ENCODE measurements at places on chromosomes 7 and 10.

DNA sequence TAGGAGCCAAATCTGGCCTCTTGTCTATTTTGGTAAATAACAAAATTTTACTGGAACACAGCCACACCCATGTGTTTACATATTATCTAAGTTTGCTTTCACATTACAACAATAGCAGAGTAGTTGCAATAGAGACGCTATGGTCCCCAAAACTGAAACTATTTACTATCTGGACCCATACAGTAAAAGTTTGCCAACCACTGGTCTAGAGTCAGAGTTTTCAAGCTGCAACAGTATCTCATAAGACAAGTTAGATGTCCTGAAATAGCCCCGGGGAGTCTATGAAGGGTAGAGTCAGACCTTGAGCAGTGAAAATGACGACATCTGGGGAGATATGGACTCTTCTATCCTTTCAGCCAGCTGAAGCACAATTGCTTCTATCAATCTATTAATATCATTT is 74.2 kb downstream of the CTNNA3 start:
- no peak for DNase-seq

GRCh38 chr7:151204383-151205032 is 5.8 kb downstream of the H2BK1 start:
- no peak for DNase-seq

DNA sequence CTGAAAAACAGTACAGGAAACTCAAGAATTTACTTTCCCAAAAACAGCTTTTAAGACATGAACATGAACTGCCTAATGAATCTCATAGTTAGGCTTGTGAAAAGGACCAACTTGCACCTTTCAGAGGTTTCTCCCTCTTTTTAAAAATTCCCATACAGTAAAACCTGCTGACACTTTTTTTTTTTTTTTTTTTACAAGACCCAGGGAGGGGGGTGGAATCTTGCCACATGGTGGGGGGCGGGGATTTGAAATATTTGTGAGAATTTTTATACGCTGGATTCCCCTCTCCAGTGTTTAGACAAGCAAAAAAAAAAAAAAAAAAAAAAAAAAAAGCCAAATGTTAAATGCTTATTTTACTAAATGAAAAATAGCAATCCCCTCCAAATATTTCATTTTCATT is 57.4 kb downstream of the HIBADH start:
- no peak for DNase-seq

- DNase-seq, result no peak
These were observed 100.9 kb upstream of the TAS2R16 start for GRCh38 chr7:123096434-123096833.

DNA sequence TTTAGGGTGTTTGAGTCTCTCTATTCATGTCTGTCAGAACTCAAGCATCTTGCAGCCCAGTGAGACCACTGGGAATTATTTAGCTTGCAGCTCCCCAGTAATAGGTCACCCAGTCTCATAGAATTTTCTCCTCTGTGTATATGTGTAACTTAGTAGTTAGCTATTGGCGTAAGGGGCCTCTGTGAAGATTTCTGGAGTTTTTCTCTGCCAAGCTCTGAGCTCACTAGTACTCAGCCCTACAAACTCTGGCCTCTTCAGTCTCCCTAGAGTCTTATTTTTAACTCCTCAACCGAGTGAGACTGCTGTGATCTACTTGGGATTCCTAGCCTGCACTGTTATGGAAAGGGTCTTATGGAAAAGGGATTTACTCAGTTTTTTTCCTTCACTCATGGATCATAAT is 90.2 kb downstream of the PPP1R9A start:
- DNase-seq, result peak; percentile 69

- DNase-seq, result no peak
These were observed 526.5 kb downstream of the PTPRN2 start for GRCh38 chr7:158061026-158061630.

DNA sequence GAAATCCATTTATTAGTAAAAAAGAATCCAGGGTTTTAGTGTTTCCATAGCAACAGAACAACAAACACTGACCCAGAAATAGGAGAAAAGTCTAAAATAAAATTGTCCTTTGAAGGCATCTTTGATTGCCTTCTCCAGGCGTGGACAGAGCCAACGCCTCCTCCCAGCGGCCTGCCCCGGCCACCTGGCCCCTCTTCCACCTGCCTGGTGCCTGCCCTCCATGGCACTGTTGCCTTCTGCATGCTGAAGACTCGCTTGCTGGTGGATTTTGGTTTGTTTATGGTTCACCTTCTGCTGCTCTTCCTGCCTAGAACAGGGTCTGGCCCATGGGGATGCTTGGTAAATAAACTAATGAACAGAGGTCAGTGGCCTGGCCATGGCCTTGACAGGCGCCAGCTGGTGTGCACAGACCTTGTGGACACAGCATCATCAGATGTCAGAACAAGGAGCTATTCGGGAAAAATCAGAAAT is 107.4 kb downstream of the DYNC2I1 start:
- no peak for DNase-seq

DNA sequence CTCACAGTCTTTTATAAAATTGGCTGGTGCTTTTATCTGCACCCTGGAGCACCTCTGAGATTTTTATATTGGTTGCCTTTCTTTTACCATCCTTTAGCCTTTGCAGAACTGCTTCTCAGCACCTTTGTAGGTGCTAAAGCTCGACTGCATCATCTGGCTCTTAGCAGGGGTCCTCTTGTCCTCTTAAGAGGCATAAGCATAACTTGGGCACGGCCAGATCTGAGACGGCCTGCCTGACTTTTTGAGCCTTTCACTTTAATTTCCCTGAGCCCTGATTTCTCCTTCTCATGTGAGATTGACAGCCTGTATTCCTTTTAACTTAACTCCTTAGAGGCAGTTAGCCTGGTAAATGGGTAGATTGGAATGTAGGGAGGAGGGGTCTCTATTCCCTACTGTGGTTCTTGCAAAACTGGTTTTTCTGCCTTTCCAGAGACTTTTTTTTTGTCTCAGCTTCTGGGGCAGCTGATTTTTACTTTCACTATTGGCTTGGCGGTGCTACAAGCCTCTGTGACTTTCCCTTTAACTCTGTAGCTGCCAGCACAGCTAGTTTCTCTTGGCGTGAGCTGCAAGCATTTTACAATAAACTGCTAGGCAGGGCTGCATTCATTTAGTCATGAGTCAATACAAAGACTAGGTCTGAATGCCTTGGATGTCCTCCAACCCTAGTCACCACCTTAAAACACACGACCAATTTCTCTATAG is 24.0 kb downstream of the ZPBP start:
- DNase-seq, result peak; percentile 43

DNA sequence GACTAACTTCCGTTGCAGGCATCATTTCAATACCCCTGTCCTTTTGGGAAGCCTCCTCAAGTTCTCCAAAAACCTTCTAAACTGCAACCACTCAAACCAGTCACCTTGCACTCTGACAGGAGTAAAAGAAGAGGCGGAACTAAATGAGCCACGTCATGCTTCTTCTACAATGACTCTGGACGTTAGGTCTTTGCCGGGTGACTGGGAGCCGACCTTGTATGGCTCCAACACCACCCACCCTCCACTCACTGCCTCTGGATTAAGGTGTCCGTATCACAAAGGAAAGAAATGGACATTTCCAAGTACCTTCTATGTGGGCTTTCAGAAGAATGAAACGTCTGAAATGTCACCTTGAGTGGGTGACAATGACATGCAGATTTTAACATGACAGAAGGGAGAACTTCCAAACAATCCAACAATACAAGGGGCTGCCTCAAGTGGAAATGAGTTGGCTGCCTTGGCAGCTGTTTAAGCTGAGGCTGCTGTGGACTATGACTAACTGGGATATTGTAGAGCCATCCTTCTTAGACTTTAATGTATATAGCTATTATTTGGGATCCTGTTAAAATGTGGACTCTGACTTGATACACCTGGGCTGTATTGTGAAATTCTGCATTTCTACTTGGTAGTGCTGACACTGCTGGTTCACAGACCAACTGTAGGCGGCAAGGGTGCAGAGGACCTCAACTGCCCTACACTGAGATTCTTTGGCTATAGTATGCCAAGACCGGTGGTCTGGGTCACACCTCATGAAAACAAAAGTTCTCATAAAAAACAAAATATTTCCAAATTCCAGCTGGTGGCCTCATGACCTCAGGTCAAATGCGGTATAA is 33.8 kb upstream of the PDLIM1 start:
- DNase-seq, result no peak

GRCh38 chr10:72688208-72688651 is 3.7 kb upstream of the MCU start:
- DNase-seq, result no peak

GRCh38 chr7:73896454-73896853 is 35.5 kb downstream of the TMEM270 start:
- no peak for DNase-seq

DNA sequence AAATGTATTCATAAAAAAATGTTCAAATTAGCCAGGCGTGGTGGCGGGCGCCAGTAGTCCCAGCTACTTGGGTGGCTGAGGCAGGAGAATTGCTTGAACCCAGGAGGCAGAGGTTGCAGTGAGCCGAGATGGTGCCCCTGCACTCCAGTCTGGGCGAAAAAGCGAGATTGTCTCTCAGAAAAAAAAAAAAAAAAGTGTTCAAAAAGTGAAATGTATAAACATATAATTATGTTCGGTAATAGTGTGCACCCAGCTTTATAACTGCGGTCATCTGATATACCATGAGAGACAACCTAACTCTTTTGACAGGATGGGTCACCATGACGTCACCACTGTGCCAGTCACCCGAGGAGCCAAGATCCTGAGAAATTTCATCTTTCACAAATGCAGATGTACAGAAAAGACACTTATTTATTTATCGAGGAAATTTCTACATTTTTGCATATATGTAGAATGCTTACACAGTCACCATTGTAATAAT is 594 bp upstream of the RP9 start:
- DNase-seq, result no peak

GRCh38 chr10:35150308-35150707 is 23.7 kb downstream of the CREM start:
- no peak for DNase-seq

GRCh38 chr7:121166916-121167315 is 161.9 kb upstream of the WNT16 start:
- no peak for DNase-seq

All from hindlimb muscle (tissue), 1 donor.